ENCODE measurements at places on chromosomes 3 and 15.

- DNase-seq: no peak
Observed at GRCh38 chr3:72811571-72811970, 36.7 kb downstream of the SHQ1 start.

GRCh38 chr3:28951772-28952556, 328.9 kb upstream of the RBMS3 start:
- DNase-seq: no peak

DNA sequence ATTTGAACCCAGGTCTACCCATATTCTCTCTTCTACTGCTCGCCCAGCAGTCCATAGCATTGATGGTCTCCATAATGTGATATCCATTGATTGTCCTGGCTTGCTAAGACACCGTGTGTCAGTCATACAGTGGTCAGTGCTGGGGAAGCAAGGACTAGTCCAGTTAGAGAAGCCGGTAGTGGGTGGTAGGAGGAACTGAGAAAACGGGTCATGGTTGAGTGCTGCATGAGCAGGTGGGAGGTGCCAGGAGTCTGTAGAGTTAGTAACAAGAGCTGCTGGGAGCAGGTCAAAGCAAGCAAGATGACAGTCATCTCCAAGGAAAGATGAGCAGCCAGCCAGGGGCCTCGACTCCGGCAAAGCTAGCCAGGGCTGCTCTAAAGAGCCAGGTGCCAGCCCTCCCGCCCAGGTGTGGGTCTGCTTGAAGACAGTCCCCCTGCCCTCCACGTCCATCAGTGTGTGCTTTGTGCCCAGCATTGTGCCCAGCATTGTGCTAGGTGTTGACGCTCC, 29.5 kb upstream of the USP3 start:
- no peak for DNase-seq

GRCh38 chr3:142958707-142959106, 4.8 kb downstream of the PAQR9 start:
- no peak for DNase-seq

DNA sequence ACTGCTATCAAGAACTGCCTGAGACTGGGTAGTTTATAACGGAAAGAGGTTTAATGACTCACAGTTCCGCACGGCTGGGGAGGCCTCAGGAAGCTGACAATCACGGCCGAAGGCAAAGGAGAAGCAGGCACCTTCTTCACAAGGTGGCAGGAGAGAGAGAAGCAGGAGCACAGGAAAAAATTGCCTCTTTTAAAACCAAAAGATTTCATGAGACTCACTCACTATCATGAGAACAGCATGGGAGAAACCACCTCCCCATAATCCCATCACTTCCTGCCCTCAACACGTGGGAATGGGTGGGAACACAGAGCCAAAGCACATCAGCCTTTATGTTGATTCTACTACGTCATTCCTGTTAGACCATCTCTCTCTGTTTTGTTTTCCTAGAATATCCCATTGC, 650.9 kb upstream of the SEMA6D start:
- no peak for DNase-seq
